ENCODE measurements at places on chromosomes 5 and 9.
A peak's percentile ranks its signal among the peaks of the same experiment; 100 is the strongest.

DNA sequence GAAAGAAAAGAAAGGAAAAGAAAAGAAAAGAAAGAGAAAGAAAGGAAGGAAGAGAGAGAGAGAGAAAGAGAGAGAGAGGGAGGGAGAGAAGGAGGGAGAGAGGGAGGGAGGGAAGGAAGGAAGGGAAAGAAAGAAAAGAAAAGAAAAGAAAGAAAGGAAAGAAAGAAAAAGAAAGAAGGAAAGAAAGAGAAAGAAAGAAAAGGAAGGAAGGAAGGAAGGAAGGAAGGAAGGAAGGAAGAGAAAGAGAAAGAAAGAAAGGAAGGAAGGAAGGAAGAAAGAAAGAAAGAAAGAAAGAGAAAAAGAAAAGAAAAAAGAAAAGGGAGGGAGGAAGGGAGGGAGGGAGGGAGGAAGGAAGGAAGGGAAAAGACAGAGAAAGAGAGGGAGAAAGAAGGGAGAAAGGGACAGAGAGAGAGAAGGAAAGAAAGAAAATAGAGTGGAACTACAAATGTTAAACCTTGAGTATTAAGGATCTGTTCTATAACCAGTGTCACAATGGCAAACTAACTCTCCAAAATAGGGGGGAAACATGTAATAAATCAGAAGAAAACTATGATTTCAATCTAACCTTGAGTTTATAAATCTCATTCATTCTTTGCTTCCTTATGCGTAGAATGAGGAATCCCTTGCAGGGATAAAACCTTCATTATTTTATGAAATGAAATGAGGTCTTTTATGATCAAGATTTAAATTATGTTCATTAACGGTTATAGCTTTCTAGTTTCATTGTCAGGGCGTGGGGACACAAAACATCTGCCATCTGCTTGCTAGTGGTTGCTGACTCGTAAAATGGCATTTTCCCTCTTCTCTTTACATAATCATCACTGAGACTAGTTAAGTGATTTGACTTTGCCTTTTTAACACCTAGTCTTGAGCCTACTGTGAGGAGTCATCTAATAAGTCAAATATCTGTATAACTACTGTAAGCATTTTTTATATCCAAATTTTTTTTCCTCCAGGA lies 40.7 kb upstream of the RAD23B start:
- DNase-seq: peak; percentile 45

DNA sequence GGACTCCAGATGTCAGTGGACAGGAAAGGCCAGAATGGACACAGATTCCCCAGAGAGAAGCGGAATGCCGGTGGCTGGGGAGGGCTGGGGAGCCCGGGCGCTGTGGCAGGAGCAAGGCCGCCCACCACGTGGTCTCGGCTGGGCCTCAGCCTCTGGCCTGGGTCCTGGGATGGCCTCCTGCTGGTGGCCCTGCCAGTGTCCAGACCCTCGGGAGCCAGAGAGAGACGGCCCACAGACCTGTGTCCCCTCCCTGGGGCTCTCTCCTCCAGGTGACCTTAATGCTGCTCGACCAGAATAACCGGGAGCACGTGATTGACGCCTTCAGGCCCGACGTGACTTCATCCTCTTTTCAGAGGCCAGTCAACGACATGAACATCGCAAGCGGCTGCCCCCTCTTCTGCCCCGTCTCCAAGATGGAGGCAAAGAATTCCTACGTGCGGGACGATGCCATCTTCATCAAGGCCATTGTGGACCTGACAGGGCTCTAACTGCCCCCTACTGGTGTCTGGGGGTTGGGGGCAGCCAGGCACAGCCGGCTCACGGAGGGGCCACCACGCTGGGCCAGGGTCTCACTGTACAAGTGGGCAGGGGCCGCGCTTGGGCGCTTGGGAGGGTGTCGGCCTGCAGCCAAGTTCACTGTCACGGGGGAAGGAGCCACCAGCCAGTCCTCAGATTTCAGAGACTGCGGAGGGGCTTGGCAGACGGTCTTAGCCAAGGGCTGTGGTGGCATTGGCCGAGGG lies 19.0 kb downstream of the FBXW5 start:
- no peak for DNase-seq

GRCh38 chr9:122346478-122347347 lies 24.1 kb upstream of the PTGS1 start:
- no peak for DNase-seq

DNA sequence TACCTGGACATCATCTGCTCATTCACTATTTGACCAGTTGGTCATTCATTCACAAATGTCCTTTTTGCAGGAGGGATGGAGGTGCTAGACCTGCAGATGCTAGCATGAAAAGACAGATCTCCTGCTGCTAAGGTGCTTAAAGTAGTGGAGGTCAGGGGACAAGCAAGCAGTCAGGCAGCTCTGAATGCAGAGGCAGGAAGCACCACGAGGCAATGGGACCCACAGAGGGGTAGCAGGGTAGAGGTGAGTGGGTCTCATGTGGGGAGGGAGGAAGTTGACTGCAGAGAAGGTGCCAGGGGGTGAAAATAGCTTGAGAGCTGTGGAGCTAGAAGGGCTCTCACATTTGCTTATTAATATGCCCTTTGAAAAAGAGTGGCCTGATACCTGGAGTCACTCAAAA lies 25.2 kb downstream of the FXN start:
- no peak for DNase-seq

GRCh38 chr9:136563646-136564325 lies 17.9 kb upstream of the NOTCH1 start:
- DNase-seq: no peak

DNA sequence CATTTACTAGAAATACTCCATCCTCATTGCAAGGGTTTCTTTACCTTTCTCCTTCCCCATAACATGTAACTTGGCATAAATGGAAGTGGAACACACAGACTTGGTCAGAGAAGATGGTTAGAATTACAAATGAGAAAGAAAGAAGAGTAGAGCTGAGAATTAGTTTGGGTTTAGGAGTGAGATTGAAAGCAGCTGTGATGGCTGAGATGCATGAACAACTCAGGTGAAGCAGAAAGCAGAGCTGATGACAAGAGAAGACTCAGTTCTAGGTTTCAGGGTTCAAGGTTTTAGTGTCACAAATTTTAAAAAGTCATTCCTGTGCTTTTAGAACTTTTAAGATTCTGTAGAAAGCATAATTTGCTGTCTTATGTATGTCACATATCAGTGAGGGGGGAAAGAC lies 54.0 kb downstream of the TMEM161B start:
- no peak for DNase-seq

GRCh38 chr9:114392749-114393112 lies 4.9 kb upstream of the AKNA start:
- no peak for DNase-seq

- DNase-seq: no peak
These were observed 90.2 kb upstream of the FAM174A start for GRCh38 chr5:100444961-100445360.

GRCh38 chr5:176528301-176528700 lies 8.9 kb downstream of the RNF44 start:
- no peak for DNase-seq

- no peak for DNase-seq
These were observed 1401.4 kb downstream of the EFNA5 start for GRCh38 chr5:106269252-106269843.

DNA sequence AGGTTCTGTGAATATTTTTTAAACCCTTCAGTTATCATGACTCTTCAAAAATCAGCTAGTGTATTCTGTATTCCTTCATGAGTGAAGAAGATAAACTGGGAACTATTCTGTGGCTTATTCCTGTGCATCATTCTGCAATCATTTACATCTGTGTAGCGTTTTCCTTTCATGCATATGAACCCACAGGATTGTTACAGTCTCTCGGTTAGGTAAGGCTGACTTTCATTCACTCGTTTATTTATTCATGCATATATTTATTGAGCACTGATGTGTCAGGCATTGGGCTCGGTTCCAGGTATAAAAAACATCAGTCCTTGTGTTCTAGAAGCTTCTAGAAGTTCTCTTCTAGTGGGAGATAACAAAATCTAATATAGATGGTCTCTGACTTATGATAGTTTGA lies 318.4 kb downstream of the MAN2A1 start:
- no peak for DNase-seq

DNA sequence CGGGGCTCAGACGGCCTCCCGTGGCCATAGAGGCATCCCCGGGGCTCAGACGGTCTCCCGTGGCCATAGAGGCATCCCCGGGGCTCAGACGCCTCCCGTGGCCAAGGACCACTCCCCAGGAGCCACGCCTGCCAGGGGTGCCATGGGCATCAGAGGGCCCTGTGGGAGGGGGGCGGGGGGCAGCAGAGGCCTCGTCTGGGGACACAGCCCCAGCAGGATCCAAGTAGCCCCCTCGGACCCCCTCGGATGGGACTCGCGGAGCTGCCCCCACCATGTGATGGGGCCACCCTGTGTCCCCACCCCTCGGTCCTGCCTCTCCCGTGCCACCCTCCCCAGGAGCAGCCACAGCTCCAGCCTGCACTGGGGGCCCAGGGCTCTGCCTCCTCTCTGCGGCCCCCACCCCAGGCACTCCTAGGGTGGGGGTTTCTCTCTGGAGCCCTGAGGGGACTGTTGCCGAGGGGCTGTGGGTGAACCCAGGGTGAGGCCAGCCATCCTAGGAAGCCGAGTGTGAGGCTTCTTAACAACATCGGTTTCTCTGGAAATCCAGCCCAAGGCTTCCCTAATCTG lies 2.5 kb downstream of the ENTPD8 start:
- no peak for DNase-seq

- no peak for DNase-seq
These were observed 802 bp downstream of the CCDC107 start for GRCh38 chr9:35658968-35659220.

DNA sequence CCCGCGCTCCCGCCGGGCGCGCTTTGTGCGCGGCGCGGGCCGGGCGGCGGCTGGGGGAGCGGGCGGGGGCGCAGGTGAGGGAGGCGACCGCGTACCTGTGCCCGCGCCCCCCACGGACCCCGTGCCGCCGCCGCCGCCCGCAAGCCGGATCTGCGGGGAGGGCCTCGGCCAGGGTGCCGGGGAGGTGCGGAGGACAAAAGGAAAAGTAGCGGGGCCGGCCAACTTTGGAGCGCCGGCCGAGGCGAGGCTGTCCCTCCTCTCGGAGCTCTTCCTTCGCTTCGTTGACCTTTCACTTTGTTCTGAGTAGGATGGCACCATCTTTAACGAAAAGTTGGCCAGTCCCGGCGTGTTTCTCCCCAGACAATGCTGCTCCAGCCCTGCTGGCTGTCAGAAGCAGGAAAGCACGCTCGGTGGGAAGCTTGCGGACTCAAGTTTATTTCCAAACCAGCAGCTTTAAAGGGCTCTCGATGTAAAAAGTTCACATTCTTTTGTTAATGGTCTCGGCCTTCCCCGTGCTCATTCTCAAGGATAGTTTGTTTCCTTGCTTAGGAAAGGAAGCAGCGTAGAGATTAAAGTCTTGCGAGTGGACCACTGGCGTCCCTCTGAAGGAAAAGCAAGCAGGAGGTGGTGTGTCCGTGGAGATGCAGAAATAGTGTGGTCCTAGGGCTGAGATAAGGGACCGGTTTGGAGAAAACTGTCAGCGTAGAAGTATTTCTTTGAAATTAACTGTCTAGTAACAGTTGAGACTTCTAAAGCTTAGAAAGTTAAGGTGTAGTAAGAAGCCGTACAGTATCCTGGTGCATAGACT lies 639 bp downstream of the EHMT1 start:
- no peak for DNase-seq

DNA sequence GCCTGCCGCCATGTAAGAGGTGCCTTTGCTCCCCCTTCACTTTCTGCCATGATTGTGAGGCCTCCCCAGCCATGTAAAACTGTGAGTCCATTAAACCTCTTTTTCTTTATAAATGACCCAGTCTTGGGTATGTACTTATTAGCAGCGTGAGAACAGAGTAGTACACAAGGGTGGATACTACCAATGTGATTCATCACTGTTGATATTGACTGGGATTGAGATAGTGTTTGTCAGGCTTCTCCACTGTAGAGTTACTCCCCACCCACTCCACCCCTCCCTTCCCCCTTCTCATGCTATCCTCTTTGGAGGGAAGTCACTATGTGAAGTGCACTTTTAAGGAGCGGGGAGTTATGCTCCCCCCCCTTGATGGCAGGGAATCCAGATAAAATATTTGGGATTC lies 11.4 kb upstream of the CRHBP start:
- DNase-seq: no peak

GRCh38 chr5:57249265-57249874 lies 75.5 kb downstream of the GPBP1 start:
- no peak for DNase-seq

DNA sequence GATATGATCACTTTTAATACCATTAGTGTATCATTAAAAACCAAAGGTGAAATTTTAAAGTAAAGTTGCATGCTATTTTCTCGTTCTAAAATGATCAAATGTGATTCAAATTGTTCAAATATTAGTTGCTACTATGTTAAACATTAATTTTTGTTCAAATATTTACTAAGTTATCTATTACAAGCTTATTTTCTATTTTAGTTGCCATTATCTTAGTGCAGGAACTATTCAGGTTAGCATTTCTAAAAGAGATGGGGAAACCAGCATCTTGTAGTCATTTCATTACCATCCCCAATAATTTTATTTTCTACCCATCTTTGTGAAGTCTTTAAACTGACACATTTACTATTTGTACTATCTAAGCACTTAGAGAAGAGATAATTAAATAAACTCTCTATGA lies 166.0 kb downstream of the RFX3 start:
- DNase-seq: no peak

GRCh38 chr5:67404256-67405100 lies 207.9 kb upstream of the CD180 start:
- DNase-seq: no peak

GRCh38 chr5:1445313-1445688 lies at the start of gene SLC6A3:
Gene SLC6A3 (minus strand): TSS chr5:1445440. CDS start chr5:1443197, 2,243 bp downstream.
- DNase-seq: peak; percentile 45

- no peak for DNase-seq
These were observed 15.7 kb downstream of the CFAP77 start for GRCh38 chr9:132425675-132426062.

- DNase-seq: no peak
These were observed 51.0 kb downstream of the TMEM245 start for GRCh38 chr9:109068764-109069163.

DNA sequence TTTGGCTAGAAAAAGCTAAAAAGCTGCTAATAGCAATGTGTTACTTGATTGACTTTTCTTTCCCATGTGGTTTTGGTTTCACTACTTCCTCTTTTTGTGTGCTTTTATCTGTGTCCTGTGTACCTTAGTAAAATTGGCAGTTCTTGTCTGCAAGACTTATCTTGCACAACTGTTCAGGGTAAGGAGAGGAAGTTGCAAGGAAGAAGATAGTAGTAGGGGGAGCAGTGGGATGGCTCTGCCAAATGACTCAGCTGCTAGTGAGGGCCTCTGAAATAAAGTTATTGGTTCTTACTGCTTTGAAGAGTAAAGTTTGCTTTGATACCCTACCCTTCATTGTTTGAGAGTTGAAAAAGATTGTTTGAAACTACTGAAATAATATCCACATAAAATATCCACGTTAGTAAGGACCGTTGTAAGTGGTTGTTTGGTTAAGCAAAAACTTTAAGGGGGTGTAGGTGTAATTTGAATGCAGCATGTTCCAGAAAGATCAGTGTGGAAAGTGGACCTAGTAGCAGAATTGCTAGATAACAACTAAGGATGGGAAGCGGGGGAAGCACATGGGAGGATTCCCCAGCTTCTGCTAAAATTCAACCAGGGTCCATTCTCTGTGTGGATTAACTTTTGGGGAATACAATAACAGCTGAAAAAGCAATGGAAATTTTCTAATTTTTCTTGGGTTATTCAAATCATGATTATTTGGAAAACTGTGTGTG lies 123.5 kb downstream of the SCAMP1 start:
- DNase-seq: no peak

- DNase-seq: no peak
These were observed 14.5 kb upstream of the CAMSAP1 start for GRCh38 chr9:135921749-135922310.
